Activated CD4-positive, alpha-beta memory T cell treated with anti-CD3 and anti-CD28 coated beads, Interleukin-2, amount 10 ng/mL, durations not matched to agents 7 days and 5 days (primary cell): ENCODE measurements at places on chromosomes 6 and 20. TPM values are rescaled to one million over a fixed set of nuclear protein-coding genes. Genes with fewer than 3 reads are reported as not detected.

HSF2 gene
- 12.0 TPM for total RNA-seq

RSPO3 gene
- not detected for total RNA-seq

CD93 gene
- 5.6 TPM for total RNA-seq

GRCh38 chr6:158624684-158625682, 19.6 kb downstream of the DYNLT1 start:
- no peak overlapping the region for H3K4me3 ChIP-seq
- DNase-seq = peak; percentile 14
- H3K27ac ChIP-seq = no peak overlapping the region
- H3K36me3 ChIP-seq = peaks cover 62% of the 10 kb centered on the region
- H3K4me1 ChIP-seq = peaks cover 30% of the 10 kb centered on the region
- H3K27me3 ChIP-seq = no peaks in the 10 kb centered on the region

DNA sequence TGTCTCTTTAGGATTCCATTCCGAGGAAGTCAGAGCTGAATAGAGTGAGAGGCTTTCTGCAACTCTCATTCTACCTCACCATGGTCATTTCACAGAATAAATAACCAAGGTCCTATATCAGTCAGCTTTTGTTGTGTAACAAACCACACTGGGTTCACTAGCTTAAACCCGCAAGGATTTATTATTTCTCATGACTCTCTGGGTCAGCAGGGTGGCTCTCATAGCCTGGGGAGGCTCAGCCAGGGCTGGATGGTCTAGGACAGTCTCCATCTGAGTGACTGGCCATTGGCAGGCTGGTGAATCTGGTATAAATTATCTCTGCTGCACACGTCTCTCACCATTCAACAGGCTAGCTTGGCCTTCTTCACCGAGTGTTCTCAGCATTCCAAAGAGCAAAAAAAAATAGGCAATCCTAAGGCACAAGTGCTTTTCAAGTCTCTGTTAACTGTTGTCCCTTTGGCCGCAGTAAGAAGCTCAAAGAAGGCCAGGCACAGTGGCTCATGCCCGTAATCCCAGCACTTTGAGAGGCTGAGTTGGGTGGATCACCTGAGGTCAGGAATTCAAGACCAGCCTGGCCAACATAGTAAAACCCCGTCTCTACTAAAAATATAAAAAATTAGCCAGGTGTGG, 39.7 kb downstream of the ISM1 start:
- no peak overlapping the region for H3K27ac ChIP-seq
- H3K27me3 ChIP-seq = no peaks in the 10 kb centered on the region
- no peaks in the 10 kb centered on the region for H3K36me3 ChIP-seq
- H3K4me3 ChIP-seq = no peak overlapping the region
- no peak for DNase-seq

DNA sequence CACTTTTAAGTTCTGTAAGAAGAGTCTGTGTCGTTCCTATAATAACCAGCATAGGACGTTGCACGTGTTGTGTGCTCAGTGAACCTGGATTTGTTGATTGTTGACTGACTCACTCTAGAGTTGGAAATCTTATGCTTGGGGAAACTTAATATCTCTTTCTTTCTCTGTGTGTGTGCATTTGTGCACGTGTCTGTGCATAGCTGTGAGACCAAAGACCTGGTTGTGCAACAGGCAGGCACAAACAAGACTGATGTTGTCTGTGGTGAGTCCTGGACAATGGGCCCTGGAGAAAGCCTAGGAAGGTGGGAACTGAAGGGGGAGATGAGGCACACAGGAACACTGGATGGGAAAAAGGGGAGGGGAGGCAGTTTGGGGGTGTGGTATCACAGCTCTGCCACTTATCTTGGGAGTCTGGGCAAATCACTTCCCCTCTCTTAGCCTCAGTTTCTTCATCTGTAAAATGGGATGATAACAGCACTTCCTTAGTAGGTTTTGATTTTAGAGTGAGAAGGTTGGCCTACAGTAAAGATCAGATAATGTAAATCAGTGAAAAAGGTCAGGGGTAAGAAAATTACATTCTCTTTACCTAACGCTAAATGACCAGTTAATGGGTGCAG, 8.4 kb downstream of the CD40 start:
- H3K4me3 ChIP-seq = no peak overlapping the region
- DNase-seq = no peak
- H3K36me3 ChIP-seq = no peaks in the 10 kb centered on the region
- no peak overlapping the region for H3K27ac ChIP-seq
- H3K4me1 ChIP-seq = peaks cover 4% of the 10 kb centered on the region

DNA sequence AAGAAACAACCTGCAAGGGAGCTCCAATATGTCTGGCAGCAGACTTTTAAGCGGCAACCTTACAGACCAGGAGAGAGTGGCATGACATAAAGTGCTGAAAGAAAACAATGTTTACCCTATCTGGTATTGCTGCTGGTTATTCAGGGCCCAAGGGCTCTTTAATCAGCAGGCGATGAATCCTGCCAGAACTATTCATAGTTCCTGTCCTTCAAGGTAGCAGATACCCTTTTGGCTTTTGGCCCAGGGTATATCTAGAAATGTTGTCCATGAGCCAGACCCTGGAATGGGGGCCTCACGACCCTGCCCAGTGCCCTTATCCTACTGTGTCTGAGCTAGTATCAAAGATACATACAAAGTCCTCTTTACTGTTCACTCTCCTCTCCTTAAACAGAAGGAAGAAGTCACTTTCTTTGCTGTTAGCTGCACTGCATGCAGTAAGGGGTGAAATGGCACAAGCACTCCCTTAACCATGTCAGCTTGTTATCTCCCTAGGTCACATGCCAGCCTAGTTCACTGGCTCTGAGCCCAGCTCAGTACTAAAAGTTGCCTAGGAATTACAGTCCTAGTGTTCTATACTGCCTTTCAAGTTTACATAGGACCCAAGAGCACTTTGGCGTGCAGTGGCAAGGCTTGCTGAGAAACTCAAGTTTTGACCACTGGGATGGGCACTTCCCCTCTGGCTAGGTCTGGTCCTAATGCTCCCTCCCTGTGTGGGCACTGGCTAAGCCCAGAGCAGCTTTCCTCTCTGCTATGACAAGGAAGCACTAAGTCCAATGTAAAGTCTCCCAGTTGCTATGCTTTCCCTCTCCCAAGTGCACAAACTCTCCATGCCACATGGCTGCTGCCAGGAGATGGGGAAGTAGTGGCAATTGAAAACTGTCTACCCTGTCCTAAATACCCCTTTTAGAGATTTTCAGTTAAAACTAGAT, 122.0 kb downstream of the HTR1B start:
- no peaks in the 10 kb centered on the region for H3K36me3 ChIP-seq
- H3K27me3 ChIP-seq = no peaks in the 10 kb centered on the region
- H3K27ac ChIP-seq = no peak overlapping the region
- H3K4me1 ChIP-seq = no peaks in the 10 kb centered on the region
- H3K4me3 ChIP-seq = no peak overlapping the region

- peaks cover 39% of the 10 kb centered on the region for H3K36me3 ChIP-seq
- H3K4me1 ChIP-seq = peaks cover 17% of the 10 kb centered on the region
- peak overlapping the region; percentile 12 for H3K27ac ChIP-seq
- no peak for DNase-seq
- H3K27me3 ChIP-seq = no peaks in the 10 kb centered on the region
Observed at GRCh38 chr6:136563386-136564152, 13.3 kb upstream of the MAP7 start.

DNA sequence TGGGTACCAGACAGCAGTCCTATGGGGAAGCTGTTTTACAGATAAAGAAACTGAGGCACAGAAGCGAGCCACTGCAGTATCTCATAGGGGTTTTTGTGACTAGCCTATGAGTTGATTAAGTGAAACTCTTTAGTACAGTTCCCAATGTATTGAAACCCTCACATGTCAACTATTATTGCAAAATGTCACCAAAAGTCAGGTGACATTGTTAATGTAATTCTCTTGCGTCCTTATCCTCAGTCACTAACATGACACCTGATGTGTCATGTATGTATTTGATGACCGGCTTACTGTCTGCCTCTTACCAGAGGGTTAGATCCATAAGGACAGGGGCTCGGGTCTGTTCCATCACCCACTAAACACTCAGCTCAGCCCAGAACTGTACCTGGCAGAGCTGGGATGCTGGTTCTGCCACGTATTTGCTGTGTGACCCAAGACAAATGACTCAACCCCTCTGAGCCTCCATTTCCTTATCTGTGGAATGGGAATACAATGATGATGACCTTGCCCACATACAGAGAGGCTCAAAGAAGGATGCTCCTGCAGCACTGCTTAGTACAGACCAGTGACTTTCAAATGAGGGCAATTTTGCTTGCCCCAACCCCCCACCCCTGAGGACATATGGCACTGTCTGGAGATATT, 32.9 kb downstream of the PREX1 start:
- H3K36me3 ChIP-seq = peaks cover 30% of the 10 kb centered on the region
- H3K4me1 ChIP-seq = peaks cover 50% of the 10 kb centered on the region
- no peak overlapping the region for H3K27ac ChIP-seq
- H3K4me3 ChIP-seq = no peak overlapping the region

GRCh38 chr6:166632731-166633130, 5.7 kb upstream of the RPS6KA2 start:
- H3K27me3 ChIP-seq = peaks cover 32% of the 10 kb centered on the region
- peaks cover 11% of the 10 kb centered on the region for H3K4me1 ChIP-seq
- H3K4me3 ChIP-seq = no peak overlapping the region
- no peak overlapping the region for H3K27ac ChIP-seq

DNA sequence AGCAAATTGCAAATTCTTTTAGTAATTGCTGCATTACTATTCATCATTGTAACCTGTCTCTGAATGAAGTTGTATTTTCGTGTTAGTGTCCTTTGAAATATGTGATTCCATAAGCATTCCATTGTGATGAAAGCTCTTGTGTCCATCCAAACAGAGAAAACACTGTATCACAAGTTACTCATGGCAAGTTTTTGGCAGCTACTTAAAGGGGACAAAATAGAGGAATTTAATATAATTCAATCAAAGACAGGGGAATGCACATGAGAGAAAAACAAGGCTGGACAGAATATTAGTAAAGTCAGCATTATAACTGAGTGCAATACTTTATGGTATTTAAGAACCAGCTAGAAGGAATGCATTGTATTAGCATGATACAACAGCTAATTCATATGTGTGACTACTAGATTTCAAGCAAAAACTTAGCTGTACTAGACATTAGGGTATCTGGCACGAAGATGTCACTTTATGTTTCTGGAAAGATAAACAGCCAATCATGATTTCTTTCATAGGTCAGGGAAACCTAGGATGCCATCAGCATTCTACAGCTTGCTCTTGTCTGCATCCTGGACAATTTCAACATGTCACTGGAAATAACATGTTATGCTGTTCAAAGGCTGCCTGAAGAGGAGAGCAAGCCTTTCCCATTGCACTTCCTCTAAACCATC, 270.6 kb upstream of the MARCKS start:
- no peak overlapping the region for H3K27ac ChIP-seq
- no peaks in the 10 kb centered on the region for H3K4me1 ChIP-seq
- H3K4me3 ChIP-seq = no peak overlapping the region
- no peaks in the 10 kb centered on the region for H3K27me3 ChIP-seq
- no peaks in the 10 kb centered on the region for H3K36me3 ChIP-seq

GRCh38 chr6:130853555-130854183, 26.5 kb downstream of the SMLR1 start:
- H3K4me3 ChIP-seq = no peak overlapping the region
- H3K27me3 ChIP-seq = no peaks in the 10 kb centered on the region
- DNase-seq = no peak
- no peaks in the 10 kb centered on the region for H3K36me3 ChIP-seq
- no peak overlapping the region for H3K27ac ChIP-seq
- H3K4me1 ChIP-seq = peaks cover 12% of the 10 kb centered on the region

GRCh38 chr6:7261852-7262461, 51.0 kb downstream of the SSR1 start:
- no peaks in the 10 kb centered on the region for H3K36me3 ChIP-seq
- H3K27me3 ChIP-seq = peaks cover 17% of the 10 kb centered on the region
- no peak for DNase-seq
- H3K4me1 ChIP-seq = peaks cover 19% of the 10 kb centered on the region
- peak overlapping the region; percentile 6 for H3K4me3 ChIP-seq
- H3K27ac ChIP-seq = no peak overlapping the region

GRCh38 chr6:148427333-148427732, 84.7 kb downstream of the SASH1 start:
- H3K27ac ChIP-seq = no peak overlapping the region
- no peak for DNase-seq
- peaks cover 3% of the 10 kb centered on the region for H3K4me1 ChIP-seq

DNA sequence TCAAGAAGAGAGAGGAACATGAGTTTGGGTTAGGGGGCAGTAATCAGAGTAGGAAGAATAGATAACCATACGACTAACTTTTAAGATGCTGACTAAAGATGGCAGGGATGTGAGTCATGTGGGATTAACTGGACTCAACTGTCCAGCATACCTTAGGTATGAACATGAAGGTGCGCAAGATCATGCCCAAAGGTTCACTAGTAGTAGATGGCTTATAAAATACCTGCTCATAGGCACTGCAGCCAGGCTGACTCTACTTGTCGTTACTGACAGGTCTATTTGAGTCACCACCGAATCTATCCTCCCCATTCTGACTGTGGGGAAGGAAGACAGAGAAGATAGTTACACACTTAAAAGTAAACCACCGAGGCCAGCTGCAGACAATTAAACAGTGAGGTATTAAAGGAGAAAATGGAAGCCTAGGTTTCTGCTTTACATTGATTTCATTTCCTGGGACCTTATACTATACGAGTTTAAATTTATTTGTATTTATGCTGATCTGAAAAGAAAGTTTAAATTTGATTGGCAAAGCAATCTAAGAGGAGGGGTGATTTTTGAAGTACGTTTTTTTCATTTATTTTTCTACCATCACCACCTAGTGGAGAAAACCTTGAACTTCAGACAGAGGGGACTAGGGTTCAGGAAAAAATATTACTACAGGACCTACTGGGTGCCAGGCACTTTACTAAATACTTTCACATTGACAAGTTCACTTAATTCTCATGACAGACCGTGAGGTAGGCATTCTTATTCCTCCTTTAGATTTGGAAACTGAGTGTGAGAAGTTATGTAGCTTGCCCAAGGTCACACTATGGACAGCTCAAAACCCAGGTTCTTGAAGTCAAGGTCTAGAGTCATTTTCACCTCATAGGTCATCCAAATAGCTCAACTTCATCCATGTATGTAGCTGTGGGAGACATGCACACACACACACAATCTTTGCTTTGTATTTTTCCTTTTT, 4.0 kb upstream of the WRNIP1 start:
- no peaks in the 10 kb centered on the region for H3K36me3 ChIP-seq
- peak overlapping the region; percentile 46 for H3K4me3 ChIP-seq
- H3K27me3 ChIP-seq = peaks cover 7% of the 10 kb centered on the region
- DNase-seq = no peak

- H3K4me1 ChIP-seq = peaks cover 4% of the 10 kb centered on the region
- no peak for DNase-seq
- no peak overlapping the region for H3K27ac ChIP-seq
- H3K4me3 ChIP-seq = no peak overlapping the region
- H3K27me3 ChIP-seq = peaks cover 44% of the 10 kb centered on the region
Observed at GRCh38 chr20:46304361-46304760, 3.9 kb downstream of the CDH22 start.

DNA sequence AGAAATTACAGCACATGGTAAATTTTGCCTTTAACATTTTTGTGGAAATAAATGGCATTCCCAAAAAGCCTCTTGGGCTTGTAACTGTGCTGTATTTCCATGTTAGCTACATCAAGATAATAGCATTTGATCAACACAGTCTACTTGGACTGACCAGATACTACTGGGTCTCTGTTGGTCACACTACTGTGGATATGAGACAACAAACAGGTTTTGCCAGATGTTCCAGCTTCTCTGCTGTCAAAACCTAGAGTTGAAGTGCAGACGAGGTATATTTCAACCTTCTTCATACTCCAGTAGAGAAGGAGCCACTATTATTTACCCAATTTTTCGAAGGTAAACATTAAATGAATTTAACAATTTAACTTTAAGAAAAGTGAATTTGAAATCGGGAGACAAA, 284.7 kb upstream of the CITED2 start:
- H3K27ac ChIP-seq = no peak overlapping the region
- DNase-seq = no peak
- H3K27me3 ChIP-seq = no peaks in the 10 kb centered on the region
- H3K4me3 ChIP-seq = no peak overlapping the region
- H3K4me1 ChIP-seq = no peaks in the 10 kb centered on the region

GRCh38 chr20:37160683-37161082, 18.4 kb upstream of the RPN2 start:
- no peaks in the 10 kb centered on the region for H3K4me1 ChIP-seq
- H3K27ac ChIP-seq = no peak overlapping the region
- no peaks in the 10 kb centered on the region for H3K36me3 ChIP-seq
- H3K27me3 ChIP-seq = peaks cover 9% of the 10 kb centered on the region
